Osteoblast (primary cell): ENCODE measurements at places on chromosomes 3 and 15. TPM values are rescaled to one million over a fixed set of nuclear protein-coding genes. Genes with fewer than 3 reads are reported as not detected.

The IL5RA gene
- total RNA-seq: not detected in 2 replicates

The ZNF80 gene
- total RNA-seq: not detected in 2 replicates

The TAGLN3 gene
- not detected in 2 replicates for total RNA-seq

GRCh38 chr3:185959609-185960521, 22.1 kb upstream of the TRA2B start:
- peak; percentile 87 for DNase-seq

DNA sequence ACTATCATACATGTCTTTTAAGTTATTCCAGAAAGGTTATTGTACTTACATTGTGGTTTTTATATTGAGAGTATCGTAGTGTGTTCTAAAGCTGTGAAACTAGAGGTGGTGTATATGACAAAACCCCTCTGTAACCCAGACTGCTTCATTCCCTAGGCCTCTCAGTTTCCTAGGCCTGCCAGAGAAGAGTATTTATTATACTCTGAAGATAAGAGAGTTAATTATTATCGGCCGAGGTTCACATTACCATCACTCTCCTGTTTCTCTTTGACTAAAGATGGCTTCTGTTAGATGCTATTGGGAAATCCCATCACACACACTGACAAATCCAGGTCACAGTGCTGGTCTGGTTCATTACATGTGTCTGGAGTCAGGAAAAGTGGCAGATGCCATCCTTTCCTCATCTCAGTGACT, 20.5 kb downstream of the EXOSC7 start:
- DNase-seq: no peak

DNA sequence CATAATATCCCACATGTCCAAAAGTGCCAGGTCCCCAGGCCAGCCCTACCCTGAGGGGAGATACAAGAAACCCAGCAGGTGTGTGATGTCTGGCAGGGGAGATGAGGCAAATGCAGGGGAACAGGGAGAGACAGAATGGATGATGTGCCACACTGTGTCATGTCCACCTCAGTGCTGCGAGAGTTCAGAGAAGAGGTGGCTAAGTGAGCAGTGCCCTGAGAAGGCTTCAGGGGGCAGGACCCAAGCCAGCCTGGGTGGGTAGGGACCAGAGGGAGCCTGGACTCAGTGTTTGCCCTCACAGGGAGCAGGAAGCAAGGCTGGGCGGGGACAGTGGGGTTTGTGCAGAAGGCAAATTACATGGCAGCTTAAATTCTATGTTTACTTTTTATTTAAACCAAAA, 61.2 kb downstream of the KLHL6 start:
- no peak for DNase-seq

DNA sequence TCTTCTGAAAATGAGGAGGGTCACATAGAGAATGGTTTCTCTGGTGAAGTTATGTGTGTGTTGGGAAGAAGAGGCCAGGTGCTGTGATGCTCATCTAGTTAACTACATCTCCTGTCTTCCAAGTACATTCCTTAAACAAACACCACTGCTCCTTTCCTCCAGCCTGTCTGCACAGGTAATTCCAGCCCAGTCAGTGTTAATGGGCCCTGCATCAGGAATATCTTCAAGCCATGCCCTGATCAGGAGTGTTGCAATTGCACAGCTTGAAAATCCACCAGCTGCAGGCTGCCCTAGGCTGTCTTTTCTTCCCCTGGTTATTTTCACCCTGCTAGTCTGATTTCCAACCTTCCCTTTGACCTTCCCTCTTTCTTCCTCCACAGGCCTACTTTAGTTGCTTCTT, 41.9 kb upstream of the LMOD3 start:
- DNase-seq: no peak

- DNase-seq: no peak
Observed at GRCh38 chr3:135231737-135232136, 436.7 kb downstream of the EPHB1 start.
